ENCODE measurements at places on chromosomes 4 and X. TPM values are rescaled to one million over a fixed set of nuclear protein-coding genes. Genes with fewer than 3 reads are reported as not detected.
A peak's percentile ranks its signal among the peaks of the same experiment; 100 is the strongest.

DNA sequence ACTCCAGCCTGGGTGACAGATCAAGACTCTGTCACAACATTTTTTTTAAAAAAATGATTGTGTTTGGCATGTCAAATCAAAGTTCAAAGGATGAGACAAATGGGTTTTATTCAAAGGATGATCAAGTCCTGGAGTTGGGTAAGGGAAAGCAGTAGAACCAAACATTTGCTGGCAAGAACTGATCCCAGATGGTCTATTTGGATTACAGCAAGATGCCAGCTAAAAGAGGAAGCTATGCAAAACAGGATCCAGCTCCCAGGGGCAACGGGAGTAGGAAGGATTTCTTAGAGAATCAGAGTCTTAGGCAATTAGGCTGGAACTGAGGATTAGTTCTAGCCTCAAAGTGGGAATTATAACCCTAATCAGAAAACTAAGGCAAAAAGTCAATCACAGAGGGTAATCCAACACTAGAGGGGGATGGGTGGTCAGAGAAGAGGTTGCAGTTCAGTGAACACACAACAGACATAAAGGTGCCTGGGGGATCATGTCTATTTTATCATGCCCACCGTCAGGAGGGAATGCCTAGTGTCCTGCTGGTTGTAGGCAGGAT lies 133.0 kb upstream of the PLS3 start:
- H3K4me1 ChIP-seq, result no peaks in the 10 kb centered on the region
- DNase-seq, result no peak
- no peaks in the 10 kb centered on the region for H3K27me3 ChIP-seq
- no peak overlapping the region for H3K4me3 ChIP-seq

GRCh38 chr4:142549726-142550463 lies 296.2 kb downstream of the INPP4B start:
- H3K27me3 ChIP-seq, result no peaks in the 10 kb centered on the region
- no peak overlapping the region for H3K4me3 ChIP-seq

DNA sequence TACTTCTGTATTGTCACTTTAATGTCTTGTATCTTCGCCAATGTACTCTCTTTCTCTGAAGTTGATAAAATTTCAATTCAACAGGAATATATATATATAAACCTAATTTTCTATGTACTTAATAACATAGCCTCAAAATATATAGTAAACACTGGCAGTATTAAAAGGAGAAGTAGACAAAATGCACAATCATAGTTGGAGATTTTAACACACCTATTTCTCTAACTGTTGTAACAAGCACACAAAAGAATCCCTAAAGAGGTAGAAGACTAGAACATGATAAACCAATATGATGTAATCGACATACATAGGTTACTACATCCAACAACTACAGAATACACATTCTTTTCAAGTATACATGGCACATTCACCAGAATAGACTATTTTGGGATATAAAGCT lies 65.5 kb downstream of the ZNF81 start:
- H3K27me3 ChIP-seq, result no peaks in the 10 kb centered on the region
- DNase-seq, result no peak
- H3K36me3 ChIP-seq, result no peaks in the 10 kb centered on the region
- H3K4me3 ChIP-seq, result no peak overlapping the region
- H3K4me1 ChIP-seq, result no peaks in the 10 kb centered on the region

- H3K27me3 ChIP-seq, result no peaks in the 10 kb centered on the region
- H3K4me3 ChIP-seq, result no peak overlapping the region
- H3K27ac ChIP-seq, result no peak overlapping the region
- H3K4me1 ChIP-seq, result no peaks in the 10 kb centered on the region
- no peaks in the 10 kb centered on the region for H3K36me3 ChIP-seq
Observed at GRCh38 chr4:163815776-163816175, 321.3 kb downstream of the TMA16 start.

- no peaks in the 10 kb centered on the region for H3K4me1 ChIP-seq
- H3K4me3 ChIP-seq, result no peak overlapping the region
- DNase-seq, result no peak
- H3K36me3 ChIP-seq, result no peaks in the 10 kb centered on the region
Observed at GRCh38 chr4:21083413-21083812, 383.2 kb downstream of the PACRGL start.

DNA sequence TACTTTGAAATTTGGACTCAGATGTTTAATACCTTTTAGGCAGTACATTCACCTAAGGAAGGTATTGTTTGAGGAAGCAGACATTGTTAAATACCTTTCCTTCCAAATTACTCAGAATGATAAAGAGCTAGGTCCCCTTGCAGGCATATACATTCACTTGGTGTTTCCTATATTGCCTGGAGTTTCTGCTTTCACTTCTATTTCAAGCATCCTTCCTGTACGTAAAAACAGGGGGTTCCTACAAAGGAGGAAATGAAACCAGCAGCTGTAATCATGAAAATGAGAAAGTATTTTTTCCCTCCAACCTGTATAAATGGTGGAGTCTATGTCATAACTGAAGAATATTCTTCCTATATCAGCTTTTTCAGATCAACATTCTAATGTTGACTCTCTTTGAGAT lies 90.4 kb upstream of the RASGEF1B start:
- no peak overlapping the region for H3K27ac ChIP-seq
- no peak for DNase-seq
- H3K36me3 ChIP-seq, result no peaks in the 10 kb centered on the region
- peaks cover 3% of the 10 kb centered on the region for H3K4me1 ChIP-seq

DNA sequence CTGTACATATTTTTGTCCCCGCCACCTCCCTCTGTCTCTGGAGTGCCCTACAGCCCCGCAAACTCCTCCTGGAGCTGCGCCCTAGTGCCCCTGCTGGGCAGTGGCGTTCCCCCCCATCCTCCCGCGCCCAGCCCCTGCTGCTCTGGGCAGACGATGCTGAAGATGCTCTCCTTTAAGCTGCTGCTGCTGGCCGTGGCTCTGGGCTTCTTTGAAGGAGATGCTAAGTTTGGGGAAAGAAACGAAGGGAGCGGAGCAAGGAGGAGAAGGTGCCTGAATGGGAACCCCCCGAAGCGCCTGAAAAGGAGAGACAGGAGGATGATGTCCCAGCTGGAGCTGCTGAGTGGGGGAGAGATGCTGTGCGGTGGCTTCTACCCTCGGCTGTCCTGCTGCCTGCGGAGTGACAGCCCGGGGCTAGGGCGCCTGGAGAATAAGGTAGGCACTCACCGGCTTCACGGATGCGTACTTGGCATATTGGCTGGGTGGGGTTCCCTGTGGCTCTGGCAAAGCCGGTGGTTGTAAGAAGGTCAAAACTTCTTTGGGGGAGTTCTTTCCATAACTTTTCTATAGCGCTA lies 653 bp downstream of the HHIP start:
- H3K4me1 ChIP-seq, result no peaks in the 10 kb centered on the region
- no peak overlapping the region for H3K27ac ChIP-seq
- H3K36me3 ChIP-seq, result no peaks in the 10 kb centered on the region
- peak overlapping the region; percentile 68 for H3K4me3 ChIP-seq
- no peak for DNase-seq

DNA sequence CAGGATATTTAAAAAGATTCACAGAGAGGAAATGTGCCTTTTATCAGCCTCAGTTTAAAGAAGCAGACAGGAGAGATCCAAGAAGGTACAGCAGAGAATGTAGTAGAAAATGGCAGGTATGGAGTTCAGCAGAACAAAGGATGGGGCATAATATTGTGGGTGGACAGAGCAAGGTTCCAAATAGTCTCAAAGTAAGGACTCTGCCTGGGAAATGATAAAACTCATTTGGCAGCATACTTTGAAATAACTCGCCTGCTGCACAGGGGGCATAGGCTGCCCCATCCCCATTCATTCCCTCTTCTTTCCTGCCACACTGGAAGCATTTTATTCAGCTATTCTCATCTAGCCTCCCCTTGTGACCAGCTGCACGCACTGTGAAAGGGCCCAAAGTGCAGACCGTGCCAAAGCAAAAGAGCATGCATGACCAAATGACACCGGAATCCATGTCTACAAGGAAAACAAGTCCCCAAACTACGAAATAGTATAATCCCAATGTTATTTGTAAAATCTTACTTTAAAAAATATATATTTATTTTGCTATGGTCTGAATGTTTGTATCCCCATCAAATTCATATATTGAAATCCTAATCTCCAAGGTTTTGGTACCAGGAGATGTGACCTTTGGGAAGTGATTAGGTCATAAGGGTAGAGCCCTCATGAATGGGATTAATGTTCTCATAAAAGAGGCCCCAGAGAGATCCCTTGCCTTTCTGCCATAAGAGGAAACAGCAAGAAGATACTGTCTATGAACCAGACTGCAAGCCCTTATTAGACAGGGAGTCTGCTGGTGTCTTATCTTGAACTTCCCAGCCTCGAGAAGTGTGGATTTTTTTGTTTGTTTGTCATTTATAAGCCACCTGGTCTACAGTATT lies 77.4 kb upstream of the PRSS48 start:
- H3K4me1 ChIP-seq, result peaks cover 3% of the 10 kb centered on the region
- no peak overlapping the region for H3K4me3 ChIP-seq
- H3K27ac ChIP-seq, result no peak overlapping the region
- H3K27me3 ChIP-seq, result no peaks in the 10 kb centered on the region

DNA sequence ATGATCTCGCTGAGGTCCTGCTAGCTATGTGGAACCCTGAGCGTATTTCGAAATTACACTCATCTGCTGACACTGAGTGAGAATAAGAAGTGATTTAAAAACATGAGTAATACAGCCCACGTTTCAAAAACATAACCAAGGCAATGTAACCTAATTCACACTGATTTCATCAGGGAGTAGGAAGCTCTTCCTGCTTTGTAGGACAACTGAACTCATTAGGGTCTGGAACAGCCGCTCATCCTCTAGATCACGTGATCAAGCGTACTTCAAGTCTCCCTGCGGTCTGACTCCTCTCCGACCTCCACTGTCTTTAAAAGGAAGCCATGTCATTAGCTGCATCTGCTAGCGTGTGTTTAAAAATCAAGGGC lies 138.0 kb downstream of the NSUN7 start:
- peaks cover 2% of the 10 kb centered on the region for H3K4me1 ChIP-seq
- no peaks in the 10 kb centered on the region for H3K27me3 ChIP-seq
- peak overlapping the region; percentile 25 for H3K27ac ChIP-seq
- peak; percentile 91 for DNase-seq

- no peak overlapping the region for H3K27ac ChIP-seq
- no peak for DNase-seq
- no peak overlapping the region for H3K4me3 ChIP-seq
- no peaks in the 10 kb centered on the region for H3K4me1 ChIP-seq
- no peaks in the 10 kb centered on the region for H3K27me3 ChIP-seq
Observed at GRCh38 chrX:3697220-3697684, 16.2 kb downstream of the PRKX start.

DNA sequence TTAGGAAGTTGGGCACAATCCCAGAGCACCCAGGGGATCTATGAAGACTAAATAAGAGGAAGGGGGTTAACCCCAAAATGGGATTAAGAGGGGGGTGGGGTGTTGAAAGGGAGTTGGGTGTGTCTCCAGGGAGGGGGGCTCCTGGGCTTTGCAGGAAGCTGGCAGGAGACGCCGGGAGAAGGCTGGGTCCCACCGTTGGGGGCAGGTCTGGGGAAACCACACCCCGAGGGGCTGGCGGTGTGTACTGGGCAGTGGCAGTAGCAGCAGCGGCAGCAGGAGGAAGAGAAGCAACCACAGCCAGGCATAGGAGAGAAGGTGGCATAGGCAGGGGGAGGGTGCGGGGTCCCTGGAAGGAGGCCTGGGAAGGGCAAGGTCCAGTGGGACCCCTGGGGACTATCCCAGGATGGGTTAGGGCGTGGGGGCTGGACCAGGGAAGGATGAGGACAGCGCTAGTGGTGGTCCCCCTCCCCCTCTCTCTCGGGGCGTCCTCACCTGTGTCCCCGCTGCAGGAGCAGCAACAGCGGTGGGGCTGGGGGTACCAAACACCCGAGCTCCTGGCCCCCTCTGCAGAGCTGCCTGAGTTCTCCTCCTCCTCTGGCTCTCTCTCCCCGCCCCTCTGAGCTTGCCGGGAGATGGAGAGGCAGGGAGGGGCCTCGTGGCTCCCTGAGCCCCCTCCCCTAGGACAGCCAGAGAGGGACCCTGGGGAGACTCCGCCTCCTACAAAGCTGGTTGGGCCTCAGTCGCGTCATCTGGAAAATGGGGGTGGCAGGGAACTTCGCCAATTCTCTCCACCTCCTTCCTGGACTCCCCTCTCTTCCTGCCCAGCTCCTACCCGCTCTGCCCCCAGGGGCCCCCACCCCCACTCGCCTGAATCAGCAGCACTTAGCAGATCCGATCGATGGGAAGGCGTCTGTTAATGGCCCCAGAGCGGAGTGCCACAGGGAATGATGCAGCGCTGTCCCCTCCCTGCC lies at the start of gene KCND1:
Gene KCND1, minus strand, starts transcription at position 596 of the 971 bp plus-strand sequence. CDS start 1,573 bp downstream, outside the sequence.
- H3K27ac ChIP-seq, result no peak within 1 kb of the TSS
- no peaks in the 10 kb centered on the region for H3K36me3 ChIP-seq
- H3K4me1 ChIP-seq, result peaks cover 2% of the 10 kb centered on the region
- H3K4me3 ChIP-seq, result peak within 1 kb of the TSS; percentile 50

GRCh38 chr4:152956650-152957436 lies 20.7 kb downstream of the FHDC1 start:
- peaks cover 18% of the 10 kb centered on the region for H3K4me1 ChIP-seq
- H3K36me3 ChIP-seq, result no peaks in the 10 kb centered on the region
- no peak overlapping the region for H3K27ac ChIP-seq
- H3K27me3 ChIP-seq, result no peaks in the 10 kb centered on the region
- peak; percentile 64 for DNase-seq
- H3K4me3 ChIP-seq, result no peak overlapping the region

GRCh38 chrX:129793604-129794191 lies 13.9 kb downstream of the SASH3 start:
- no peak for DNase-seq
- no peak overlapping the region for H3K4me3 ChIP-seq

- H3K27ac ChIP-seq, result no peak overlapping the region
- H3K27me3 ChIP-seq, result no peaks in the 10 kb centered on the region
- no peaks in the 10 kb centered on the region for H3K4me1 ChIP-seq
- no peak overlapping the region for H3K4me3 ChIP-seq
Observed at GRCh38 chr4:182697094-182697493, 220.1 kb downstream of the DCTD start.

GRCh38 chrX:18151649-18152048 lies 69.0 kb downstream of the BEND2 start:
- no peaks in the 10 kb centered on the region for H3K36me3 ChIP-seq
- no peaks in the 10 kb centered on the region for H3K4me1 ChIP-seq
- no peak for DNase-seq
- no peak overlapping the region for H3K4me3 ChIP-seq

DNA sequence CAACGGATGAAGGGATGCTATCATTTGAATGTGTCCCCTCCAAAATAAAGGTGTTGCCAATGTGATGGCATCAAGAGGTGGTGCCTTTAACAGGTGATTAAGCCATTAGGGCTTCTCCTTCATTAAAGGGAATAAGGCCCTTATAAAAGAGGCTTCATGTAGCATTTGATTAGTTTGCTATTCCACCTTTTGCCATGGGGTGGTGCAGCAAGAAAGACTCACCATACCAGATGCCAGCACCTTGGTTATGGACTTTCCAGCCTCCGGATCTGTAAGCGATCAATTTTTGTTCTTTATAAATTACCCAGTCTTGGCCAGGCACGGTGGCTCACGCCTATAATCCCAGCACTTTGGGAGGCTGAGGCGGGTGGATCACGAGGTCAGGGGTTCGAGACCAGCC lies 7.9 kb upstream of the SLC25A43 start:
- H3K27me3 ChIP-seq, result no peaks in the 10 kb centered on the region
- no peaks in the 10 kb centered on the region for H3K36me3 ChIP-seq
- peak; percentile 37 for DNase-seq
- H3K4me1 ChIP-seq, result no peaks in the 10 kb centered on the region
- H3K4me3 ChIP-seq, result no peak overlapping the region

Gene RBBP7
- 174 TPM for total RNA-seq

Gene DCX
- total RNA-seq, result not detected

Gene GPM6B
- 1.0 TPM for total RNA-seq

Gene CFAP99
- total RNA-seq, result not detected

Gene PRRG1
- total RNA-seq, result 6.2 TPM

Gene SOD3
- 34.8 TPM for total RNA-seq

Gene MXRA5
- 40.3 TPM for total RNA-seq

Gene GNPDA2
- total RNA-seq, result 23.1 TPM

Gene MAOB
- 4.6 TPM for total RNA-seq

Gene CITED1
- 0.17 TPM for total RNA-seq

Gene CT45A3
- total RNA-seq, result not detected

Gene MEPE
- total RNA-seq, result not detected

Gene ASB12
- not detected for total RNA-seq
